ENCODE measurements at places on chromosomes 2 and 18.

GRCh38 chr18:2636126-2636631, 19.3 kb upstream of the SMCHD1 start:
- no peak for DNase-seq

DNA sequence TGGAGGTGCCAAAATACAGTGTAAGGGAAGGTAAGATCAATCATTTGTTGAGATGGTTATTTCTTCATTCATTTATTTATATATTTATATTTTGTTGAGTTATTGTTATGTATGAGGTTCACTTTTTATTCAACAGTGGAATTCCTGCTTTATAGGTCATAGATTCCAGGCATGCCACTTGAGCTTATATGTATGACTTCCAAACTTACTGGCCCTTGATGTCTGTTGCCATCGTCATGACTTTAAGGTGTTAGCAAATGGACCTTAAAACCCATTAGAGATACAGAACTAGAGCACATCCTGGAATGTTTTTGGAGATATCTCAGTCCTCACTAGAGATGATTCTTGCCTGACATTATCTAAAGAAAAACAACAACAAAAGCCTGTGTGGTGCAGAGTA, 25.9 kb downstream of the CCDC85A start:
- DNase-seq = no peak

- DNase-seq = no peak
These were observed 31.0 kb downstream of the CENPA start for GRCh38 chr2:26816893-26817292.

DNA sequence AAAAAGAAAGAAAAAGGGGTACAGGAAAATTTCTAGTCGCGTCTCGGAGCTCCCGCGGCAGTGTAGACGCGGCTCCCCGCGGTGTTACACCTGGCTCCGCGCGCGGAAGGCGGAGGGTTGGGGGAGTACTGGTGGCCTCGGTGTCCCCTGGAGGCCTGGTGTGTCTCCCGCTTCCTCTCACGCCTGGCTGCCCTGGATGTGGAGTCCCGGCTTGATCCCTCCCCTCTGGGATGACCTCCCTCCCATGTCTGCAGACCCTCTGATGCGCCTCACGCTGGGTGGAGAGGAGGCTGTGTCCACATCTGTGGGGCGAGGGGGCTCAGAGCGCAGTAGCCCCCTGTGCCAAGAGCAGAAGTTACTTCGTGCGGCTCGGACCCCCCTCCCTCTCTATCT, 1.2 kb downstream of the KIF5C start:
- no peak for DNase-seq

- DNase-seq = no peak
These were observed 6.6 kb upstream of the RPL37A start for GRCh38 chr2:216491793-216492596.

DNA sequence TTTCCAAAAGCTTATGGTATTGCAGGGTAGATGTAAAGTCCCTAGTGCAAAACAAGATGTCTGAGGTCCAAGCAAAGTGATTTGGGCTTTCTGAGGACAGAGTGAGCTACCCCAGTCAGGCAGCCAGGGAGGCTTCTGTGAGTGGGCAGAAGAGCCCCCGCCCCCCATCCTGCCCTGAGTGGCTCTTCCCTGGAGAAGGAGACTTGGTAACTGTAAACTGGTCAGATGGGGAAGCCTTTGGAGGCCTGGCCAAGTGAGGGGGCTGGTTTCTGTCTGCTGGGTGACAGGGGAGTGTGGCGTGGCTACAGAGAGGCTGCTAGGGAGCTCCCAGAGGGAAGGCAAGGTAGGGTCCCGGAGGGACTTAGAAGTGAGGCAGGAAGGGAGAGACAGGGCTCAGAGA, 181.3 kb upstream of the HAAO start:
- no peak for DNase-seq

GRCh38 chr2:97688062-97688827, 18.7 kb downstream of the C2orf92 start:
- no peak for DNase-seq

DNA sequence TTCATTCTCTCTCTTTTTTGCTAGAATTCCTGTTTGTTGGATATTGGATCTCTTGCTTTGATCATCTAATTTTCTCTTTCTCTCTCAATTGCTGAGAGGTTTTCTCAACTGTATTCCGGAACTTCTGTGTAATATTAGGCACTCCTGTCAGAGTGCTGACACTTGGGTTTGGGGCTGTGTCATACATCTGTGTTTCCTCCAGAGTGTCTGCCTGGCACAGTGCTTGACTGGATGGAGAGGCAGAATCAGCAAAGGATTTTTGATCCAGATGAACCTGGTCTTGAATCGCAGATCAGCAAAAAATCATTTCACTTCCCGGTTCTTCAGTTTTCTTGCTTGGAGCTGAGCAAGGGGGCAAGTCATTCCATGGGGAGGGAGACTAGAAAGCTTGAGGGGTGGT, 87.7 kb upstream of the CXCR4 start:
- DNase-seq = no peak

- DNase-seq = peak; percentile 23
These were observed 162.4 kb downstream of the CELF4 start for GRCh38 chr18:37403100-37403781.

DNA sequence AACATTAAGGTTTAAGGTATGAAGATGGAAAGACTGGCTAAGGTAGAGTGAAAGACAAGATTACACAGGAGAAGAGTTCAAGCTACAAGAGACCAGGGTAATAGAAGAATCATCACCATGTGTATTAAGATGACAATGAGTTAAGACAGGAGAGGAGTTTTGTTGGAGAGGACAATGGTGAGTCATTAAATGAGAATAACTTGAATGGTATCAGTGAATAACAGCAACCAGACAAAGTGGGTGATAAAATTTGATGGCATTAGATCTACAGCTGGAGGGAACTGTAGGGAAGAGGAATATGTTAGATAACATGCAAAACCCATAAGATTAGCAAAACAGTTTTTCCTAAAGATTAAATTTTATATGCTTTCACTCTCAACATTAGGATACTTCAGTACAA, 18.8 kb upstream of the ENOSF1 start:
- no peak for DNase-seq

- DNase-seq = no peak
These were observed 826.9 kb upstream of the PIK3C3 start for GRCh38 chr18:41128126-41128525.

DNA sequence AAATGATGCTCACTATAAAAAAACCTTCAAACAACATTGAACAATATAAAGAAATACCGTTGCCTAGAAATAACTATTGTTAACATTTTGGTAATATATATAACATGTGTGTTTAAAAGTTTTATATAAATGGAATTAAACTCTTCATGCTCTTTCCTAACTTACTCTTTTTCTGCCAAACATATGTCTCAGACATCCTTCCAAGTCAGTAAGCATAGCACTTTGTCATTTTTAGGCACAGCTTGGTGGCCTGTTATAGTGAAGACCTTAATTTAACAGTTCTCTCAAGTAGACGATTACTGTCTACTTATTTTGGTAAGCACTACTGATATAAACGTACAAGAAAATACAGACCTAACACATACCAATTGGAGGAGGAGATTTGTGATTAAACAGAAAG, 23.9 kb downstream of the ABCG5 start:
- DNase-seq = no peak

DNA sequence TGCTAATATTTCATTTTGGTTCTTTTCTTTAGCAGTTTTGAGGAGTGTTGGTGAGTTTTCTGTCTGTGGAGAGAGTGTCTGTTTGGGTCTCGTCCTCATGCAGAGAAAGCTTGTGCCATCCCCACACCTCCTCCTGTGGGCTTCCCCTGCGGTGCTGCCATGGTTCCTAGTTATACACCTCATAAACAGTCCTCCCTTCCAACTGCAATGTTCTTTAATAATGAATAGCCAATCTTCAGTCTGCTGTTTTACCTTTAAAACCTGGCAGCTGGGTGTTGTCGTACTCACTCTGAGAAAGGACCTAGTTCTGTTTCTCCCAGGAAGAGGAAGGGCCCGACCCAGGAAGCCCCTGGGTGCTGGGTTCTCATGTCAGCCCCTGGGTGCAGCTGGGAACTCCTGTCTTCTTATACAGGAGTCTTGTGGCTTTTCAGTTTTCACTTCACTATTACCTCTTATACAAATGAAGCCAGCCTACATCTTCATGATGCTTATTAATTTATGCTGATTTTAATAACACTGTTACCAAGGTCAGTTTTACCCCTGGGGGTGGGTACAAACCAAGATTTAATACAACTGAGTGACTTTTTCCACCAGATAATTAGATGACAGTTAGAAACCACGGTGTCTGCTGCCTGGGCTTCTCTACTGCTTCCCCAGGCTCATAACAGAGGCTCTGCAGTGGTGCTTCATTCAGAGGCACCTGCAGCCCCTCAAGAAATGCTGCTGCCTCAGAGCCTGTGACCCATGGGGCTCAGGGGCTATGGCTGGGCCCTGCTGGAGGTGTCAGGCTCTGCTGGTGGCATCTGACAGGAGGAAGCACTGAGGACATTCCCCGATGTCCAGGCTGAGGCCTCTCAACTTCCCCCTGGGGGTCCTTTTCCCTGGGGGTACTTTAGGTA, 59.1 kb downstream of the COA5 start:
- DNase-seq = no peak

DNA sequence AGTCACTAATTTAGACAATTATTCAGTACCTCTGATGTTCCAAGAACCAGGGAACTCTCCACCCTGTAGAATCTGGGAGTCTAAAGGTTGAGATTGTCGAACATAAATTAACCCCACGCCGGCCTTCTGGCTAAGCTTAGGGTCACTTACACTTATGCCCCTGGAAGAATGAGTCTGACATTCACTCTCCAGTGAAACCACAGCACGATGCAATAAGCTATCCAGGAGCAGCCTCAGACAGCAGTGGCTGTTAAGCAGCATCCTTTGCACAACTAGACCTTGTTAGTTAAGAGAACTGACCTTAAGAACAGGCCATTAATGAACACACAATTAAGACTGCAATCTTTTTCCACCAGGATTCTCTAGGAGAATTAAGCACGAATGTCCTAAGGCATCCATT, 25.0 kb downstream of the SH3YL1 start:
- no peak for DNase-seq

- no peak for DNase-seq
These were observed 376.8 kb upstream of the NT5C1B start for GRCh38 chr2:18966131-18966530.

GRCh38 chr2:238868616-238869292, 20.9 kb downstream of the TWIST2 start:
- DNase-seq = no peak

DNA sequence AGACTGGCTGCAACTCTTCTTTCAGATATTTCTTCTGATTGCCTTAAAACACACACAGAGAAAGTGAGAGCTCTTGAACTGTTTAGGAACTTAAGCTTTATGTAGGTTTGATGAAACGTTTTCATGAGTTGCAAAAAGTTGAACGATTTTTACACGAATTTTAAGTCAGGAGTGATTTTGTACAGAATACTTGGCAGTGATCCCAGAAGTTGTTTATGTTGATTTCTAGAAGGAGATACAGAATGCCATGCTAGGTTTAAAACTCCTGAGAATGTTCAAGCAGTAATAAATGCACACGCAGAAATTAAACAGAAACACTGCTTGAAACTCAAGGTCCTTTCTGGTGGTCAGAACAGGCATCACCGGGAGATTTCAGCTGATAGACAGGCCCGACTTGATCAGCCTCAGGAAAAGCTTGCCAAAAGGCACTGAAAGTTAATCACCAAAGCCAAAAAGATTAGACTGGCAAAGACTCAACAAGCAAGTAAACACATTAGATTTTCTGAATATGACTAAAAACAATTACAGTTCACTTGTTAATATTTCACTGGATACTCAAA, 123.1 kb downstream of the SOCS6 start:
- no peak for DNase-seq

DNA sequence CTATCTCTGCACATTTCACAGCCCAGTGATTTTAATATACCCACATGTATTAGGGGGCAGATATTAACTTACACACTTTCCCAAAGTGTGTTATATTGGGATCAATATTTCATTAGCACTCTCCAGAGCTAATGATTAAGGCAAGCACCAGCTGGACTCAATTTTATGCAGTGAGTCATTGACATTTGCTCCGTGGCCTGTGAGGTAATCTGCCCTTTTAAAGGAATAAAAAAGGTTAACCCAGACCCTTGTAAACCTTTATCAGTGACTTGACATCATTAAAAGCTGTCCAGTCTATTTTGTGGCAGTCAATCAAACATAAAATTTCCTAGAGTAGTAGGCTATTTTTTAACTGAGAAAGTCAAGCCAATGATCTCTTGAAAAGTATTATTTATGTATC, 1870.4 kb upstream of the CELF4 start:
- DNase-seq = no peak

DNA sequence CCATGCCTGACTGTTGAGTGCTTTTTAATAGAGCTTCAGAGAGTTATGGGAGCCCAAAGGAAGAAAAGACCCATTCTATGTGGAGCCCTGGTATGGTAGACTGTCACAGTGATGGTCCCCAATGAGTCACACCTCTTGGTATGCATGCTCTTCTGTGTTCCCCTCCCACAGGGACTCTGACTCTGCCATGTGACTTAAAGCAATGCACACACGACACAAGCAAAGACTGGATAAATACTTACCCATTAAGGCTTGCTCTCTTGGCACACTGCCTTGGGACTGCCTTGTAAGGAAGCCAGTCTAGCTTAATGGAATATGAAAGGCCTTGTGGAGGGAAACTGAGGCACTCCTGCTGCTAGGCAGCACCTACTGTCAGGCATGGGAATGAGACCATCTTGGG, 16.7 kb upstream of the DTNB start:
- DNase-seq = no peak

DNA sequence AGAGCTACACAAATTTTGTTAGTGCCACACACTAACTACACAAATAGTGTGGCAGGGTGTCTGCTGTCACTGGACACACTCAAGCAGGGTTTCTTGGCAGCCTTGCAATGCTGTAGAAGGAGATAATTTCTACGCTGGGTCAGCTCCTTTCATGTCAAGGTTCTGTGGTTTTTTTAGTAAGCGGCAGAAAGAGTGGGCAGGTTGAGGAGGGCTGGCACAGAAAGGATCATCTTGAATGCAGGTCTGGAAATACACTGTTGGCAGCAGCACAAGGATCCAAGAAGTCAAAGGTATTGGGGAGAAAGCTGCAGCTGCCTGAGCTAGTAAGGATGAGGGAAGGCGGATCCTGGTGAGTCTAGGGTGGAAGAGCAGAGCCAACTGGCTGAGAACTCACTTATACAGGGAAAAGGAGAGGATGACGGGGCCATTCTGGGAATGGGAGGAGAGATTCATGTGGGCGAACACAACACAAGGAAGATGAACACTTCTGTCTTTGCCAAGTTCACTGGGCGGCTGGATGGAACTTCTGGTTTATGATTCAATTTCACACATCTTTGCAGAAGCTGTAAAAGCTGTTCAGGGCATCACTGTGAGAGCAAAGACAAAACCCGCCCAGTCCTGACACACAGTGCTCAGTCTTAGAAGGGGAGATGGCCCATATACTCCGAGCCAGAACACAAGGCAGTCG, 16.9 kb upstream of the CYRIA start:
- no peak for DNase-seq

- no peak for DNase-seq
These were observed 38.4 kb downstream of the SPC25 start for GRCh38 chr2:168851674-168852320.
